ENCODE measurements at places on chromosomes 6 and 20. TPM values are rescaled to one million over a fixed set of nuclear protein-coding genes. Genes with fewer than 3 reads are reported as not detected.

DNA sequence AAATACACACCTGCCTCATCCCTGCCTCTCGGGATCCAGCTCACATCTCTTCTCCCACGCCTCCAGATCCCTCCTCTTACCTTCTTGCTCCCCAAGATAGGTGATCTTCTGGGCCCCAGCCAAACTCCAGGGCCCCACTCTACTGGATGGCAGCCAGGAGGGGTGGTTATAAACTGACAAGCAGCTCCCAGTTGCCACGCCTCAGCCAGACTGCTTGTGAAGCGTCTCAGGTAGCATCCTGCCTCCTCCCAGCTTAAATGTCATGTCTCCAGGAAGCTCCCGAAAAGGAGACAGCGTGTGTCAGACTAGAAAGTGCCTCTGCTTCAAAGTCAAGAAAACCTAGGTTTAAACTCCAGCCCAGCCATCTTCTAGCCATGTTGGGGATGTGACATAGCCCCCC lies 114.1 kb downstream of the LRFN2 start:
- DNase-seq: no peak

DNA sequence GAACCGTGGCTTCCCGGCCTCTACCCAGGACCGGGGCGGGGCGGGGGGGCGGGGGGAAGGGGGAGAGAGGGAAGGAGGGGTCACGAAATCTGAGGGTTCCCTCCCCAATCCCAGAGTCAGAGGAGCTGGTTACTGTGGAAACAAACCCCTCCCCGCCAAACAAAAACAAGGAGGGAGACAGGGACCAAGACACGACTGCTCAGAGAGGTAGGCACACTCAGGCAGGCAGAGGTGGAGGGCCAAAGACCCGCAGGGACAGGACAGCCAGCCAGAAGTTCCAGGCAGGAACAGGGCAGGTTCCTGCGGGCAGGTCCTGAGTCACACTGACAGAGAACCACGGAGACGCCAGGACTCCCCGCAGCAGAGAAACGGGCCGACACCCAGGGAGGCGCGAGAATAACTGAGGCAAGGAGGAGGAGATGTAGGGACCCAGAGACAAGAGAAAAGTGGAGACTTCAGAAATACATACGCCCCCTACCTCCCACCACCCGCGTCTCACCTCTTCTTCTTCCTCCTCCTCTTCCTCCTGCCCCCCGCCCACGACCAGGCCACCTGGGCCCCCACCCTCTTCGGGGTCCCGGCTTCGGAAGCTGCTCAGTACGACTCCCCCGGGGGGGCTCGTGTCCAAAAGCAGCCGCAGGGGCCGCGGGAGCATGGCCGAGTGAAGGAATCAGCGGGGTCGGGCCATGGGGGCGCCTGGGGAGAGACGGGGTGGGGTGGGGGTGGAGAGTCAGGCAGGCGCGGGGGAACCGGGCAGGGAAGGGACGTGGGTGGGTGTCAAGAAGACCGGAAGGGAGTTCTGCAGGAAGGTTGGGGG lies 578 bp downstream of the RGL2 start:
- peak; percentile 78 for DNase-seq

Gene HRH3
- not detected for total RNA-seq

DNA sequence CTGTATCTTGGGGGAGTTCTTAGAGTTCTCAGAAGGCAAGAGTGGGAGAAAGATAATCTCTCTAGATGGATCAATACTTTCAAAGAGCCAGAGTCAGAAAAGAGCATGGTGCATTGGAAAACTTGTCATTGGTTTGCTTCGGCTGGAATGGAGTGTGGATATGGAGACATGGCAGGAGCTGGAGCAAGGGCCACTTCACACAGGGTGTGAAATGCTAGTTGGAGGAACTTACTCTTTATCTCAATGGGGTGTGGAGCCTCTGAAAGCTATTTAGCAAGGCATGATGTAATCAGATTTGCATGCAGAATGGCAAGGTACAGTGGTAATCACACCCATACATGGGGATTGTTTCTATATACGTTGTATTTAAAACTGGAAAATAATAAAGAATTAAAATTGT lies 31.5 kb upstream of the PAQR8 start:
- DNase-seq: no peak

DNA sequence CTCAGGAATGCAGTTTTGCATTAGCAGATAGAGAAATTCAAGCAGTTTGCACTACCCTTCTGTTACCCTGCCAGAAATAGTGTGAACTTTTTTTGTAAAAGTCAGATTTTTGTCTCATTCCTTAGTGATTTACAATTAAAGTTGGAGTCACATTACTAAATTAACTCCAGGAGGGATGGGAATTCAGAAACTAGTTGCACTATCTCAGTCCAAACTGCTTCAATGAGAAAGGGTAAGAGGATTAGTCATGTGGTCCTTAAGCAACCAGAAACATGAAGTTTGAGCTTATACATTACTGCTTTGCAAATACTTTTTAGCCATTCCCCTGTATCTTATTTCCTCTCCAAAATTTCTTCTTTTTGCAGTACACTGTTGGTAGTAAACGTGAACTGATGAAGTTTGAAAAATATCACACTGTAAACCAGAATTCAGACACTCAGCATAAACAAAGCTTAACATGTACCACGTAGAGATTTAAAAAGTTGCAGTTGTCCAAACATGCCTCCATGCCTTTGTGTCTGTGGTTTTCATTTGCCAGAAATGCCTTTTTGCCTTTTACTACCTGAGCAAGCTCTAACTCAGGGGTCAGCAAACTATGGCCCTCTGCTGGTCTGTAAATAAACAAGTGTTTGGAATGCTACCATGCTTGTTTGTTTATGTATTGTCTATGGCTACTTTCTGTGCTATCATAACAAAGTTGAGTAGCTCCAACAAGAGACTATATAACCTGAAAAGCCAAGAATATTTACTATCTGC lies 49.7 kb downstream of the TP53INP2 start:
- no peak for DNase-seq

Gene PTPRT
- not detected for total RNA-seq

Gene GFOD1
- total RNA-seq: 5.8 TPM

GRCh38 chr6:170522565-170523183 lies 30.4 kb downstream of the PSMB1 start:
- DNase-seq: peak; percentile 27

GRCh38 chr6:124040655-124041054 lies 237.0 kb downstream of the NKAIN2 start:
- DNase-seq: no peak

Gene MEI4
- not detected for total RNA-seq

- no peak for DNase-seq
These were observed 240.5 kb downstream of the GMDS start for GRCh38 chr6:2004888-2005287.

Gene NTSR1
- 0.14 TPM for total RNA-seq

- DNase-seq: no peak
These were observed 14.3 kb upstream of the SPO11 start for GRCh38 chr20:57315083-57315975.

DNA sequence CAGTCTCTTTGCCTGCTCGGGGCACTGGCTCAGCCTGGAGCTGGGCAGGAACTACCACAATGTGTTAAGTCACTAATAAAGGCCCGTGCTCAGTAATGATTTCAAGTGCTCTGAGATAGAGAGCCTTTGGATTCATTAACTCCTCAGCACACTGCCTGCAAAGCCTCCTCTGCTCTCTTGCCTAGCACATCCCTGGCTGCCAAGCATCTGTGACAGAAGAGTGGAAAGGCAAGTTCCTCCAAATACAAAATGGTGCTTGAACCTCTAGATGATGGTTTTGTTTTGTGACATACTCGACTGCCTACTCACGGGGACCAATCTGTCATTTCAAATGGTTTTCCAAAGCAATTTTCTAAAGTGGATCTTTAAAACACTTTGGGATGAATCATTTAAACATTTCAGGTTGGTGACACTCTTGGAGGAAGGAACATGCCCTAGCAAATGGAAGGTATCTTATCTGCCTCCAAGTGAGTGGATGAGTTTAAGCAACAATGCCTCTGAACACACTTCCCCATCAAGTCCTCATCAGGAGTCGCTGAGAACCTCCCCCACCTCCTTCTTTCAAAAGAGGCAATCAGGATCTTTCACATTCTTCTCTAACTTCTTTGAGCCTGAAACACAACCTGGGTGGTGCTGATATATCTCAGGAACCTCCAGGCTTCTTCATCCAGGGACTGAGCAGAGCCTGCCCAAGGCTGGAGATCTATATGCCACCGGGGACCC lies 35.8 kb downstream of the METTL24 start:
- no peak for DNase-seq

- DNase-seq: no peak
These were observed 449.4 kb upstream of the CDH4 start for GRCh38 chr20:60802676-60803075.

DNA sequence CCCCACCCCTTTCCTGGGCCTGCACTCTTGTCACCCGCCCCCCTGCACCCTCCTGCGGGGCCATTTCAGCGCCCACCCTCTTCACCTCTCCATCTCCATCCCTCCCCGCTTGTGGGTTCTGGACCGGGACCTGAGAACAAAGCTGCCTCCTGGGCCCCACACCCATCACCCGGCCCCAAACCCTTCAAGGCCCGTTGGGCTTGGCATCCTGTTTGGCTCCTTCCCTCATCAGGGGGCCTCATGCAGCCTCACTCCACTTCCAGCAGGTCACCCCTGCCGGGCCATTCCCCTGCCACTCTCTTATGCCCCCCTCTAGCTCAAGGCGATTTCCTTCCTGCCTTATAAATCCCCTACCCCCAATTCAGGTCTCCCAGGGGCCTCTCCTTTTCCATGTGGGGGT lies 67.4 kb downstream of the SRC start:
- DNase-seq: no peak

DNA sequence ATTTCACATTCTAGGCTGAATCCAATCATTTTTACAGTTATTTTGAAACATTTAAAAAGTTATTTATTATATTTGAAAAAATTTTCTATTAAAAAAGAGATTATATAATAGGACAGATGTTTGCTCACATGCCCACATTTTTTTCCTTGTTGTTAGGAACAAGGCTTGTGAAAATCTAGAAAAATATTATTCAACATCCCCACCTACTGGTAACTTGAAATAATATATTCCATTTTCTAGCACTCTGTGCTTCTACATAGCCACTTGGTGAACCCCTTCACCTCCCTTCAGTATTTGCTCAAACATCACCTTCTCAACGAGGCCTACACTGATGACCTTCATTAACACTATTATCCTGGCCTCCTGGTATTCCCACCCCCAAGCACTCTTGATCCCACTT lies 18.3 kb upstream of the GPRC6A start:
- no peak for DNase-seq

GRCh38 chr20:37695684-37696342 lies 2.0 kb downstream of the CTNNBL1 start:
- DNase-seq: no peak

DNA sequence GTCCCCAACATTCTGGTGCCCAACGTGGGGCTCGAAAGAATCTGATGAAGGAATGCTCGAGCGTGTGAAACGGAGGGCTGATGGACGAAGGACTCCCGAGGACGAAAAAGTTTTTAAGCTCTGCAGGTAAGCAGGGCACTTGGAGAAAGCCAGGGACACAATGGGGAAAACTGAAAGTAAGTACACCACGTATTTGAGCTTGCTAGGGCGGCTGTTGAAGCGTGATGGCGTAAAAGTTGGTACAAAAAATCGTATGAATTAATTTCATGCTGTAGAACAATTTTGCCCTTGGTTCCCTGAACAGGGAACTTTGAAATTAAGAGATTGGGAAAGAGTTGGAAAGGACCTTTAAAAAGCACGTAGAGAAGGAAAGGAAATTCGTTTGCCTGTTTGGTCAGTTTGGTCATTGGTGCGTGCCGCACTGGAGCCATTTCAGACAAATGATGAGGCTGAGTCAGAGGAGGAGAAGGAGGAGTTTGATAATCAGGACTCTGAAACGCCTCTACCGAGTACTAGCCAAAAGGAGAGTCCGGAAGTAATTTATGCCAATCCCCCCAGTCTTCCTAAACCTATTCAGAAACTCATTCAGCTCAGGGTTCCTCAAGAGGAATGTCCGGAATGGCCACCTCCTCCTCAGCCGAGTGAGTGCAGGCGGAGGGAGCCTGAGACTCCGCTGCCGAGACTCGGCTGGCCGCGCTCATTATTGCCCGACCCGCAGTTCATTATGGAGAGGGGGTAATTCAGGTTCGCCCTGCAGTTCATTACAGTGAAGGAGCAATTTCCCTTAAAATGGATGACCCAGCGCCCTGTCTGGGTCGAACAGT lies 59.2 kb upstream of the PRSS16 start:
- DNase-seq: peak; percentile 51

Gene NNAT
- total RNA-seq: 0.91 TPM

Gene GPSM3
- 82.6 TPM for total RNA-seq

DNA sequence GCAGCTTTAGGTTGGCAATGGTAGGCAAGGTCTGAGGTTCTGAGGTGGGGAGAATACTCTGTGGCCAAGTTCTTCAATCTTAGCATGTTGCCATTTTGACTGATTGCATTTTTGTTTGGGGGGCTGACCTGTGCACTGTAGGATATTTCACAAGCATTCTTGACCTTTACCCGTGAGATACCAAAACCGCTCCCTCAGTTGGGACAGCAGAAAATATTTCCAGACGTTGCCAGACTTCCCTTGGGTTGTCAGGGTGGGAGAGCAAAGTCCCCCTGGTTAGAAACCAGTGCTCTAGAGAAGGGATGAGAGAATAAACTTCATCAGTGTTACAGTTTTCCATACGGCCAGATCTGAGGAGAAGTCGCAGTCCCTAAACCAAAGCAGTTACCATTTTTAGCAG lies 279.6 kb downstream of the TFAP2B start:
- no peak for DNase-seq

- peak; percentile 22 for DNase-seq
These were observed 23.6 kb upstream of the THEMIS start for GRCh38 chr6:127924440-127924839.

- no peak for DNase-seq
These were observed 2.2 kb upstream of the SNPH start for GRCh38 chr20:1263853-1264252.

Gene LRRC73
- 0.19 TPM for total RNA-seq

- no peak for DNase-seq
These were observed 287.0 kb upstream of the MARCKS start for GRCh38 chr6:113570161-113570560.

Gene CST9
- total RNA-seq: not detected

DNA sequence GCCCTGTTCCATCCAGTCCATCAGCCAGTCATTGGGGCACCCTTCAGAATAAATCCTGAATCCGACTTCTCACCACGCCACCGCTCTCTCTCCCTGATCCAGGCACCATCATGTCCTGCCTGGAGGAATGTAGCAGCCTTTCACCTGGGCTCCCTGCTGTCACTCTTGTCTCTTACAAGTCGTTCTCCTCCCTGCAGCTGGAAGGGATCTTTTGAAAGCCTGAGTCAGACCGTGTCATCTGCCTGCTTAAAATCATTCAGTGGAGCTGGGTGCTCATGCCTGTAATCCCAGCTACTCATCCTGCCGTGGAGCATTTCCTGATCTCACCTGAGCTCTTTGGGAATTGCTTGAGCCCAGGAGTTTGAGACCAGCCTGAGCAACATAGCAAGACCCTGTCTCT lies 19.2 kb upstream of the KCNG1 start:
- DNase-seq: no peak

- DNase-seq: no peak
These were observed 63.5 kb downstream of the VTA1 start for GRCh38 chr6:142210606-142211005.

GRCh38 chr6:150667977-150668716 lies 68.5 kb downstream of the PLEKHG1 start:
- DNase-seq: no peak

Gene TTK
- total RNA-seq: 39.1 TPM
